ENCODE measurements at places on chromosomes 4 and X.

- no peak for DNase-seq
Measured at GRCh38 chr4:75142382-75142781, 209.5 kb downstream of the PARM1 start.

DNA sequence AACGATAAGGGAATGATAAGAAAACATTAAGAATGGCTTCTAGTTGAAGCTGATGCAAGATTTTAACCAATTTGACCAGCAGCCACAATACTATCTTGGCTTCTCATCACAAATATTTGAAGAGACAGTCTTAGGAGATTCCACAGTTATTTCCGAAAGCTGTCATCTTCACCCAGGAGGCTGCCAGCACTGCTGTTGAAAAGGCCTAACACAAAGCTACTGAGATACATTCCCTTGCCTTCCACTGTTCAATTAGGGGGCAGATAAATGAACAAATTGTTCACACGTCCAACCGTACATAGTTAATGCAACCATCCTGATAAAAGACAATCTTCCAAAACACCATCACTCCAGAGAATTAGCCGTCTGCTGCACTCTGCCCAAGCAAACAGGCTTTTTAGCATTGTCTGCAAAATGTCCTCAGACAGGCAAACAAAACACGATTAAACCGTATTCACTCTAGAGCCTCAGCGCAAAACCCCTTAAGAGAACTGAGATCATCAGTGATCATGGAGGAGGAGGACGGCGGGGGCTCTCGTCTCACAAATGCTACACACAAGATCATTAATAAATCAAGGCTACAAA is 189.8 kb upstream of the PSAPL1 start:
- DNase-seq: no peak

- no peak for DNase-seq
Measured at GRCh38 chrX:136047969-136048368, 62.7 kb downstream of the SLC9A6 start.

GRCh38 chrX:85109235-85109634 is 105.6 kb downstream of the APOOL start:
- DNase-seq: no peak

- no peak for DNase-seq
Measured at GRCh38 chr4:10960389-10960788, 275.8 kb upstream of the CLNK start.

DNA sequence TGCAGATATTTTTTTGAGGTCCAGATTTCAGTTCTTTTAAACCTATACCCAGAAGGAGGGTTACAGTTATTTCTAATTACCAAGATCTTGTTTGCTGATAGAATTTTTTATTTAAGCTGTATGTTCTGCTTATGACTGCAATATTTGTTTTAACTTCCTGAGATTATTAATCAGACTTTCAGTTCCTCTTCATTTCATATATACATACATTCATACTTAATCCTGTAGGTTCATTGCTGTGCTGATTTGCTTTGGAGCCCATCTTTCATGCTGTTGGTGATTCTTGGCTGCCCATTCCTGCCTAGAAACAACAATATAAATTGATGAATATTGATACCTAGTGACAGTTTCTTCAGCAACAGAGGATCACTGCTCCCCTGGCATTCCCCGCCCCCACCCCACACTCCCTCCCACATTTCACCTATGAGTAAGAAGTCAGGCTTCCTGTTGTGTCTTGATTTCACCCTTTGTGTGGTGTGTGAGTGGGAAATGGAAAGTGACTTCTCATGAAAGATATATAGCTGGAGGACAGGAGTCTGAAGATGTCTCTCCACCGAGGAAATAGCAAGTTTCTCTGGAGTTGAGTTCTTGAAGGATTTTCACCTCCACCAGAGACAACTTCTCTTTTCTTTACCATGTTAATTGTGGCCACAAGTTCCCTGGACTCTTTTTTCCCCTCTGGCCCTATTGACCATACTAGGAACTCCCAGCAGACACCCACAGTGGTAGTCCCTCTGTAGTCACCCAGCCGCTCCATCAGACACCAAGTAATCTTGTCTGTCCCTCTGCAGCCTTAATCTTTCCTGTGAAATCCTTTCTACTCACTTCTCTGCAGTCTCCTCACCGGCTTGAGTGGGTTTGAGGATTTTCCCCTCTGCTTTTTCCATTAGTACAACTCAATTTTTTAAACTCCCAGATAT is 118.4 kb downstream of the ASB9 start:
- peak; percentile 16 for DNase-seq
